Daoy (cell line): ENCODE measurements at places on chromosomes 16 and 17. TPM values are rescaled to one million over a fixed set of nuclear protein-coding genes. Genes with fewer than 3 reads are reported as not detected.

TLCD3B gene
- not detected in 2 replicates for total RNA-seq

NPB gene
- 0.21 and 0.97 TPM in 2 replicates for total RNA-seq

THOC6 gene
- 24.0 and 25.5 TPM in 2 replicates for total RNA-seq

ZNF385C gene
- 0.34 and 0.63 TPM in 2 replicates for total RNA-seq

DPEP2 gene
- not detected in 2 replicates for total RNA-seq

SMPD3 gene
- 0.17 TPM in 1 of 2 replicates, not detected in the other for total RNA-seq

PGS1 gene
- total RNA-seq = 25.6 and 26.8 TPM in 2 replicates
